ENCODE measurements at places on chromosomes 1 and 21. TPM values are rescaled to one million over a fixed set of nuclear protein-coding genes. Genes with fewer than 3 reads are reported as not detected.

SPATA21 gene
- total RNA-seq, result 0.06 TPM

CTSK gene
- 1.7 TPM for total RNA-seq

EPHA2 gene
- total RNA-seq, result 104 TPM

SWT1 gene
- 1.6 TPM for total RNA-seq

NPR1 gene
- total RNA-seq, result 0.92 TPM

RNU1-2 gene
- not detected for total RNA-seq

OR4F16 gene
- total RNA-seq, result not detected

KRTAP11-1 gene
- total RNA-seq, result not detected

PRAMEF2 gene
- total RNA-seq, result not detected

ACTN2 gene
- total RNA-seq, result not detected

VHLL gene
- not detected for total RNA-seq

CHIA gene
- total RNA-seq, result not detected

ANGPTL7 gene
- total RNA-seq, result not detected

ZNF684 gene
- 2.0 TPM for total RNA-seq

IQGAP3 gene
- 13.6 TPM for total RNA-seq

PODN gene
- total RNA-seq, result not detected

DR1 gene
- total RNA-seq, result 34.2 TPM

UBIAD1 gene
- total RNA-seq, result 17.4 TPM

FCRL2 gene
- total RNA-seq, result not detected

MAP3K21 gene
- total RNA-seq, result 12.0 TPM

CD53 gene
- total RNA-seq, result not detected

FOXD2 gene
- 0.35 TPM for total RNA-seq

WDTC1 gene
- 6.1 TPM for total RNA-seq

C1orf94 gene
- total RNA-seq, result not detected

PYHIN1 gene
- not detected for total RNA-seq

PAQR6 gene
- 3.3 TPM for total RNA-seq

AURKAIP1 gene
- 183 TPM for total RNA-seq

CFHR3 gene
- 0.23 TPM for total RNA-seq

FCRL4 gene
- total RNA-seq, result not detected

PLEKHA6 gene
- 20.3 TPM for total RNA-seq

FCRLA gene
- 0.03 TPM for total RNA-seq

CFHR1 gene
- not detected for total RNA-seq

Data from A549 treated with CpdA at 1 μM for 4 hours (cell line).